ENCODE measurements at places on chromosomes 2 and 18.

- no peak for DNase-seq
These were observed 113.8 kb downstream of the CTAGE1 start for GRCh38 chr18:22303927-22304326.

DNA sequence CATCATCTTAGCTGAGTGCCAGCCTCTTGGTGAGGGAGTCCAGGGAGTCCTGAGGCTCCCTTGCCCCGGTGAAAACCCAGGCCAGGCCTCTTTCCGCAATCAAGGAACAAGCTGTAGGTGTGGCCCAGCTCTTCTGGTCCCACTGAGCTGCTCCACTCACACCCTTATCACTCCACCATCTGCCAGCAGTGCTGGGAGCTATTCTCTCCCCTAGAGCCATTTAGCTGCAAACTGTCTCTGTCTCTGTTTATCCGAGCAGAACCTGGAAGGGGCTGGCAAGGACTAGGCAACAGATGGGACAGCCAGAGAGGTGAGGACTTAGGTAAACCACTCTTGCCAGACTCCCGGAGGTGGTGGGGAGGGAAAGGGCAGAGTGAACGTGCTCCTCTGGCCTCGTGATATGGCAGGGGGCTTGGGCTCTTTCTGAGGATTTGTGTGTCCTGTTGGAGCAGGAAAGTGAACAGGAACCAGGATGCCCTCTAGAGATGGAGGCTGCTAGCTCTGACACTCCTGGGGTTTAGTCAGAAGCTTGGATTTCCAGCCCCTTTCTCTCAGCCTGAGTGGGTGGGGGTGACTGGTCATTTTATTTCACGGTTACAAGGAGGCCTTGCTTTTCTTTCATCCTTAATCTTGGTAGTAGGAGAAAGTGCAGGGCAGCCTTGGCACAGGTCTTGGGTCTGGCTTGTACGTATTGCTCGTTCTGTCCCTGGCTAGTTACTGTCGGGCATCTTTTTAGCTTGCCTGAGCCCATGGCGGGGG is 19.6 kb downstream of the B3GNT2 start:
- no peak for DNase-seq

GRCh38 chr18:79374408-79375171 is 21.1 kb upstream of the NFATC1 start:
- DNase-seq = no peak

GRCh38 chr2:233424154-233424951 is 70.1 kb downstream of the DGKD start:
- no peak for DNase-seq

DNA sequence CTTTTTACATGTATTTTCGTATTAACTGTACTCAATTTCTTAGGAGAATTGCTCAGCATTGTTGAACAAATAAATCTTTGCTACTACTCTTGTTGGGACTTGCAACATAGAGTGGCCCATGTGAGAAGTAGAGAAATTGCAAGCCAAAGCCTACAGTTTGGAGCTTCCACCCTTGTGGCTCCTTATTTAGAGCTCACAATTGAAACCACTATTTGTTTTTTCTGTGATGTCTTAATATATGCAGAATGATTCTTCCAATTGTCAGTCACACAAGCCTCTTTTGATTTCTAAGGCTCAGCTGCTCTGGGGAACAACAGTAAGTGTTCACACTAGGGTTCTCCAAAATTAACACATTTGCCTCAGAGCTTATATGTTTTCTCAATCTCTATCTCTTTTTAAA is 60.2 kb upstream of the GALNT13 start:
- DNase-seq = no peak

DNA sequence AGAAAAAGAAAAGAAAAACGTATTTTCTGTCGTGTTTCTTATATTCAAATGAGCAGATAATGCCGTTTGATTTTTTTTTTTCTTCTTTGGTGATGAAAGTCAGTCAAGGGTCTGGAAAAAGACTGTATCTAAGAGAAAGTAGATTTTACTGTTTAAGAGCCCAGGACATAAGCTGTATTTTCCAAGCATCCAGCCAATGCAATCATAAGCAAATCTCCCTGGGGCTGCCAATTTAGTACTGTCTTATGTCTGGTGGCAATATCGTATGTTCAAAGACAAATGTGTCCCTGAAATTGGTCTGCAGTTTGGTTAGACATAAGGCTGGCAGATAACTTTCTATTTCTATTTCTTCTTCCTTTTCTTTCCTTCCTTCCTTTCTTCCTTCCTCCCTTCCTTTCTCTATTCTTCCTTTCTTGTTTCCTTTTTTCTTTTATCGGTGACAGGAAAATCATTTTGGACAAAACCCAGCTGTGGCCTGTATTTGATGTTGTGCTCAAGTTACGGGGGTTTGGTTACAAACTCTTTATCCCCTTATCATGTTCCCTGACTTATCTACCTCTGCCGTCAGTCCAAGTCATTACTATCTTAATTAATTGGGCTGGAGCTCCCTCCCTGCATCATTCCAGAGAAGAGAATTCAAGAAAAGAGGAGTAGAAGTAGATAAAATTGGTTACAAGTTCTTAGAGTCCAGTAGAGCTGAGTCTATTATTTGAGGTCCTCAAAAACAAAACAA is 683.4 kb upstream of the FSHR start:
- no peak for DNase-seq

- no peak for DNase-seq
These were observed 14.5 kb downstream of the OLA1 start for GRCh38 chr2:174233771-174234275.

- no peak for DNase-seq
These were observed 84.6 kb downstream of the MYL12B start for GRCh38 chr18:3346487-3346886.

- DNase-seq = no peak
These were observed 250.3 kb upstream of the EPHA4 start for GRCh38 chr2:221822416-221822815.

DNA sequence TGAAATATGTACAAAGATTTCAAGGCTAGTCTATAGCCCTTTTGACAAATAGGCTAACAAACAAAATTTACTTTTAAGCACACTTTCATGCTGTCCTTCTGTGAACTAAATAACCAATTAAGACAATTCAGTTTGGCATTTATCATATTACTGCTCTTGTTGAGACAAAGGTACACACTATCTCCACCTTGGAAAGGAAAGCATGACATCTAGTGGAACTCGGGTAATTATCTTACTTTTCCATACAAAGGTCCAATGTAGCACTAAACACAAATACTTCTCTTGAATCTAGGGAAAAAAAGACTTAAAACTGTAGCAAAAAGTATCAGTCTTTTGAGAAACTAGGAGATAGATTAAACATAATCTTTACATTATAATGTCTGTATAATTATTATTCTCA is 125.0 kb upstream of the CD226 start:
- no peak for DNase-seq

GRCh38 chr18:55858661-55859515 is 270.9 kb upstream of the TCF4 start:
- no peak for DNase-seq

GRCh38 chr2:178322068-178322467 is 127.8 kb downstream of the OSBPL6 start:
- no peak for DNase-seq

- peak; percentile 22 for DNase-seq
These were observed at the start of gene ALK for GRCh38 chr2:29921560-29921915. Gene ALK (minus strand): TSS chr2:29921586. CDS start chr2:29920659, 927 bp downstream.

- DNase-seq = no peak
These were observed 316.0 kb downstream of the TXNL1 start for GRCh38 chr18:56322406-56322805.

DNA sequence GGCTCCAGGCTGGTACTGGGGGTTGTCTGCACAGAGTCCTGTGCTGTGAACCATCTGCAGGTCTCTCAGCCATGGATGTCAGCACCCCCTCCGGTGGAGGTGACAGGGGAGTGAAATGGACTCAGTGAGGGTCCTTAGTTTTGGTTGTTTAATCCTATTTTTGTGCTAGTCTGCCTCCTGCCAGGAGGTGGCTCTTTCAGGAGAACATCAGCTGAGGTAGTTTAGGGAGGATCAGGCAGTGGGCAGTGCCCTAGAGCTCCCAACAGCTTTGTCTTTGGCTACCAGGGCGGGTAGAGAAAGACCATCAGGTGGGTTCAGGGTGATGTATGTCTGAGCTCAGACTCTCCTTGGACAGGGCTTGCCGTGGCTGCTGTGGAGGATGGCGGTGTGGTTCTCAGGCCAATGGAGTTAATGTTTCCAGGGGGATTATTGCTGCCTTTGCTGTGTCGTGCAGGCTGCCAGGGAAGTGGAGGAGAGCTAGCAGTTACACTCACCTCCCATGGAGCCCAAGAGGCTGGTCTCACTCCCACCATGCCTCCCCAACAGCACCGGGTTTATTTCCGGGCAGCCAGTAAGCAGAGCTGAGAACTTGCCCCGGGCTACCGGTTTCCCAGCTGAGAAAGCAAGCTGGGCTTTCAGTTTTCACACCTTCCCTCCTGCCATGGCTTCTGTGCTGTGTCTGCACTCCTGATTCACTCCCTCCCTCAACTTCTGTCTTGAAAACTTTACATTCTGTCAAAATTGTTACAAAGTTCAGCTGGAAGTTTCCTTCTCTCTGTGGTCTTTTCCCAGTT is 563.4 kb downstream of the XIRP2 start:
- no peak for DNase-seq

- DNase-seq = no peak
These were observed 26.3 kb downstream of the TMEM163 start for GRCh38 chr2:134692499-134692898.

DNA sequence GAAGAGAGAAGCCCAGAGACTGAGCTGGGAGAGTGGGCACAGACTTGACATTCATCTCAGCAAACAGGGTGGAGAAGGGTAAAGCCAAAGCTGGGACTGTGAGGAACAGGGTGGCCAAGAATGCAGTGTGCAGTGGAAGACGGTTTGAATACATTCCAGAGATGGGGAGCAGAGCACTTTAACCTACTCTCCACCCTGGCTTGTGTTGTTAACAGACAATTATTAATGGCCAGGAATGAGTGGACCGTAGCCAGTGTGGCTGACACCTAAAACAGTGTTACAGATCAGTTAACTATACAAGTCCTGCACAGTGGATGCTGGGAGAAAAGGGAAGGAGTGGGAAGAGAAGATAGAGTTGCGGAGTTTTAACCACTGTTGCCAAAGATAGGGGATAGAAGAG is 7.4 kb upstream of the NAB1 start:
- no peak for DNase-seq

- DNase-seq = no peak
These were observed 241.2 kb downstream of the SLC4A3 start for GRCh38 chr2:219868635-219869034.

- no peak for DNase-seq
These were observed 1286.2 kb downstream of the SUCLG1 start for GRCh38 chr2:83172841-83173240.

GRCh38 chr2:97662386-97662894 is 1.4 kb downstream of the ACTR1B start:
- no peak for DNase-seq

DNA sequence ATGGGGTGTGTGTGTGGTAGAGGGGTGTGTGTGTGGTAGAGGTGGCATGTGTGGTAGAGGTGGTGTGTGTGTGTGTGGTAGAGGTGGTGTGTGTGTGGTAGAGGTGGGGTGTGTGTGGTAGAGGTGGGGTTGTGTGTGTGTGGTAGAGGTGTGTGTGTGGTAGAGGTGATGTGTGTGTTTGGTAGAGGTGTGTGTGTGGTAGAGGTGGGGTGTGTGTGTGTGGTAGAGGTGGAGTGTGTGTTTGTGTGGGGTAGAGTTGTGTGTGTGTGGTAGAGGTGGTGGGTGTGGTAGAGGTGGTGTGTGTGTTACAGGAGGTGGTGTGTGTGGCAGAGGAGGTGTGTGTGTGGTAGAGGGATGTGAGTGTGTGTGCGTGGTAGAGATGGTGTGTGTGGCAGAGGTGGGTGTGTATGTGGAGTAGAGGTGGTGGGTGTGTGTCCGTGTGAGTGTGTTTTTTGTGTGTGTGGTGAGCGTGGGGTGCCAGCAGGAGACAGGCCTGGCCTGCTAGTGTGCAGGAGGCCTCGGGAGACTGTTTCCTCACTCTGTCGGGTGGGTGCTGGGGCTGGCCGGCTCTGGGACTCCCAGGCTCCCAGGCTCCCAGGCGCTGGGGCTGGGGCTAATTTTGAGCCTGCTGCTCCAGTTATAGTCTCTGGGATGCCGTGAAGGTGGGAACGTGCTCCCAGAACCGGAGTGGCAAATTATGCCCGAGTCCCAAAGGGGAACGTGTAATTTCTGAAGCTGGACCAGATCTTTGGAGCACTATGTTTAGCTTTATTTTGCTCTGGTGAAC is 165.2 kb downstream of the DYSF start:
- DNase-seq = no peak

DNA sequence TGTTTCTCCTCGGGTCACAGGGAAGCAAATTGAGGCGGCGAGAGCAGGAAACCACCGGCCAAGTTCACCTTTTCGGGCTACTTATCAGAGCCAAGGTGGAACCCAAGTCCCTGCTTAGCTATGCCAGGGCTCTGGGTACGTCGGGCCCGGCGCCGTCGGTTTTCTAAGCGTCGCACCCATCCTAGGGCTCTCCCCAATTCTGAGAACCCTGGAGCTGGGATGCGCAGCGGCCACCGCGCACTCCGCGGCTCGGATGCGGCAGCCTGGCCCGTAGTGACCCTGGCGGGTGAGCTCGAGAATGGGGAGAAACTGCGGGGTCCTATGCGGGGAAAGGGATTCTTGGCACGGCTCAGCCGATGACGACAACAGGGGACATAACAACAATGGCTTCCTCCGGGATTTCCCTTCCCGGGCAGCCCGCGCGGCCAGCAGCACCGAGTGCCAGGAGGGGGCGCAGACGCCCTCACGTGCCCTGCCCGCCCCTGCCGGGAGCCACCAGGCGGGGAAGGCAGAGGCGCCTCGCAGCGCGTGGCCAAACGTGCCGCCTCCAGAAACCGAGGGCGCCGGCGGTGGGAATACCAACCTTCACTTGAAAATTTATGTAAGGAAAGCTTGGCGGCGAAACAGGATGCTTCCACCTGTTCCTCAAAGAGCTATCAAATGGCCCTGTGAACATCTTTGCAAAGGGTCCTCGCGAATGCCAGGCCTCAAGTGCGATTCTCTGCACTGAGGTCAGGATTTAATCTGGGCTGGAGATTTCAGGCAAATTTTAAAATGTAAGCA is 2.1 kb upstream of the SLC30A3 start:
- DNase-seq = peak; percentile 46

GRCh38 chr2:73970850-73971471 is 13.7 kb upstream of the TET3 start:
- no peak for DNase-seq

DNA sequence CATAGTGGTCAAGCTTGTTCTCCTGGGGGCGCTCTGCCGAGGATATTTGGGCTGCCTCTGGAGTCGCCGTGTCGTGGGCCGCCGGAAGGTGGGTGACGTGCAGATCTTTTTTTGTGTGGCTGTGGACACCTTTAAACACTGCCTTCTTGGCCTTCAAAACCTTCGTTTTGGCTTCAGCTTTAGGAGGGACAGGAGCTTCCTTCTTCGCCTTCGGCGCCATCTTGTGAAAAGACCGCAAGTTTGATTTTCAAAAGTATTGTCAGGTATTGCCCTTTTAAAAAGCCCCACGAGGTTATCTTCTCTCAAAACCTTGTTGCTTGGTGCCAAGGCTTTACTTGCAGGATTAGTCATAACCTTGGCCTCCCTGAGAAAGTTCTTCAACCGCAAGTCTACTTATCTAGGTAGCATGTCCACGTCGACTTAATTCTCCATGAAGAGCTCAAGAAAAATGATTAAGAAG is 20.8 kb downstream of the LAMA3 start:
- DNase-seq = no peak

GRCh38 chr18:74539289-74539688 is 5.0 kb downstream of the CNDP1 start:
- no peak for DNase-seq

- peak; percentile 79 for DNase-seq
These were observed 2.1 kb downstream of the ARID5A start for GRCh38 chr2:96538487-96539214.

GRCh38 chr2:45983213-45983612 is 314.0 kb upstream of the EPAS1 start:
- no peak for DNase-seq

GRCh38 chr2:209613649-209614305 is 157.9 kb upstream of the UNC80 start:
- DNase-seq = no peak

GRCh38 chr2:100537918-100538317 is 24.9 kb upstream of the PDCL3 start:
- DNase-seq = no peak
